ENCODE measurements at places on chromosomes 2 and 18.

DNA sequence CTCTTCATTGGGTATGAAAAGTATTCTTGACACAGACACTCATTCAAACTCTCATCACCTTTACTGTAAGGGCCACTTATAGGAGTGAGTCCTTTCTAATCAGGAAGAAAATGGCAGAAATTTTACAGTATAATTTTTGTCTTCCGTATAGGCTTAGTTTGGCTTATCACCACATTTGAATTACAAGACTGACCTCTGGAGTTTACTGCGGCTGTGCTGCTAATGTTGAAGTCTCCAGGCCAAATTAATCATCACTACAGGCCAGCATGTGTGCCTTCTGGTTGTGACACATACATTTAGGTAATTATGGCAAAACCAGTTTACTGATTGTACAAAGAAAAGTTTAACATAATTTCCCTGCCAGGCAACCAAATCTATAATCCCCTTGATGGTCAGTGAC is 753.6 kb upstream of the GCFC2 start:
- DNase-seq: no peak

GRCh38 chr18:55275039-55275901 is 312.7 kb downstream of the TCF4 start:
- DNase-seq: no peak

- no peak for DNase-seq
These were observed 43.5 kb downstream of the DOK6 start for GRCh38 chr18:69444221-69444620.

- DNase-seq: no peak
These were observed 258.5 kb downstream of the DOK6 start for GRCh38 chr18:69659142-69659651.

GRCh38 chr2:169716238-169716886 is 17.3 kb upstream of the KLHL23 start:
- no peak for DNase-seq

GRCh38 chr18:63515801-63516200 is 26.4 kb upstream of the SERPINB12 start:
- no peak for DNase-seq

GRCh38 chr2:184599872-184600222 is 1.5 kb downstream of the ZNF804A start:
- no peak for DNase-seq

DNA sequence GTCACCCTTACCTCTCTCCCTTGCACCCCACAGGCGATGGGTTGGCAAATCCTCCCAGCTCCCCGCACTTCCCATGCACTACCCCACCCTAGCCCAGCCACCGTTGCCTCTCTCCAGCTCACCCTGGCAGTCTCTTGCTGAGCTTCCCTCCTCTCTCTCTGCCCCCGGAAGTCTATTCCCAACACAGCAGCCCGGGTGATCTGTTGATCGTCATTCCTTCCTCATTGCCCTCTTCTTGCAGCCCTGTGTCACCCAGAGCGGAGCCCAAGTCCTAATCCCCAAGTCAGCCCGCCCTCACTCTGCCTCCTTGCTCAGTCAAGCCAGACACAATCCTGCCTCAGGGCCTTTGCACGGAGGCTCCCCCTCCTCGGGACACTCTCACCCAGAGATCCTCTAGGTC is 55.2 kb downstream of the CIB4 start:
- no peak for DNase-seq

DNA sequence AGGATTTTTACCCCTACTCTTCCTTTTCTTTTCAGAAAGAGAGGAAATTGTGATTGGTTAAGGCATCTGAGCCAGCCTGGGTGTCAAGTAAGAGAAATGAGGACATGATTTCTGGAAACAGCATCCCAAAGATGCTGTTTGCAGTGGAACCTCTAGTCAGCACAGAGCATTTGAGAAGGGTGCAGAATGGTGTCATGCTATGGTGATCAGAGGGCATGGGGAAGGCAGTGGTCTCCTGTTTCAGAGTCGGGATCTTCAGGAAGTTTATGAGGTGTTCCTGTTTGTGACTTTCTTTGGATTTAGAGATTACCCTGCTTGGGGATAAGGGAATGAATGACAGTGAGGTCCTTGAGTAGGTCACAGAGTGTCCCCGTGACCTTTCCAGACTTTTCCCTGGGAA is 117.5 kb downstream of the LYPD6B start:
- DNase-seq: no peak

GRCh38 chr2:37039580-37039979 is 44.6 kb downstream of the HEATR5B start:
- no peak for DNase-seq

DNA sequence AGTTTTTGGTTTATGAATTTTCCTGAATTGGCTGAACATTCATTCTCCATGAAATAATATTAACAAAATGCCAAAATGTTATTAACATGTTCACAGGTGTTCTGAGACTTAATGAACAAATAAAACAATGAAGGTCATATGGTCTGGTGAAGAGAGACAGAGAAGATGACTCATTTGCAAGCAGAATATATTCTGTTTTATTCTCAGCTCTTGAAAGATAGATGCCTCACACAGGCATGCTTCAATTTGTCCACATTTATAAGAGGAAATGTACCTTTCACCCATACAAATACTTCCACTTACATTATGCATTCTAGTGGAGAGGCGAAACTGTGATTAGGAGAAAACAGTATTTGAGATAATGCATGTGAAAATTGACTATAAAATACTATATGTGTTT is 75.4 kb upstream of the PGAP1 start:
- no peak for DNase-seq

DNA sequence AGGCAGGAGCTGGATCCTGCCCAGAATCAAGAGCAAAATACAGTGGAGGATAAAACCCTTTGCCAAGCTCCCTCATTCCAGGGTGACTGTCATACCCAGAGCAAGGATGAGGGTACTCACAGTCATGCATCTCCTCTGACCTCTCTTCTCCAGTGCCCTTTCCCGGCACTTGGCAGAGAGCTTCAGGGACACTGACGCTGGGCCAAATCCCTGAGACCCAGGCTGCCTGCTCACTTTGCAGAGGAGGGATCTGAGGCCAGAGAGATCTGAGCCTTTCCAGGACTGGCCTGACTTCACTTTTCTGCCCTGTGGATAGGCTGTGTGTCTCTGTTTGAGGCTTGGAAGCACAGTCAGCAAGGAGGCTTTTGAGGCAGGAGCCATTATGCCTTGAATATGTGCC is 330.0 kb downstream of the CELF4 start:
- no peak for DNase-seq

DNA sequence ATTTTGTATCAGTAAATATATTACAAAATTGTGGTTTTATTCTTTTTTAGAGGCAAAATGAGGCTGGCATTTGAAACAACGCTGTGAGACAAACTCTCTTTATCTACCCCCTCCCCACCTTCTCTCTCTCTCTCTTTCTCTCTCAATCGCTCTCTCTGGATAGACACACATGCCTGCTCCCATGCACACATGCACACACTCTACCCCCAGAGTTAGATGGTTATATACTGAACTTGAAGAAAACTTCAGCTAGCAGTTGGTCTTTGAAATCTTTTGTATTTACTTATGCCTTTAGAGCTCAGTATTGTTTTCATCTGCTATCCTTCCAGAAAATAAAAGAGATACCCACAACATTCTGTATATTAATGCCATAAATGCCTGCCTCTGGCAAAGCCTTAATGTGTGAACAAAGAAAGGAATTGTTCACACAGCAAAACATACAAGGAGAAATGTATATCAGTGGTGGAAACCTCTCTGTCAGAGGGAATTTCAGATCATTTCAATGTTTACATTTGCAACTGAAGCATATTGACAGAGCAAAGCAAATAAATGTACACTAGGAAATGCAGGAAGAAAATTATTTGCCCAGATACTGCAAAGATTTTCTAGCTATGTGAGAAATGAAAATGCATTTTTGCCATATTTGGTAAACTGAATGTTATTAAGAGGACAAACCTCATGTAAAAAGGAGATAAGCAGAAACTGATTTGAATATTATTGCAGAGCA is 217.0 kb upstream of the UBE2E3 start:
- DNase-seq: no peak

GRCh38 chr2:127083819-127084503 is 23.0 kb downstream of the BIN1 start:
- DNase-seq: no peak

DNA sequence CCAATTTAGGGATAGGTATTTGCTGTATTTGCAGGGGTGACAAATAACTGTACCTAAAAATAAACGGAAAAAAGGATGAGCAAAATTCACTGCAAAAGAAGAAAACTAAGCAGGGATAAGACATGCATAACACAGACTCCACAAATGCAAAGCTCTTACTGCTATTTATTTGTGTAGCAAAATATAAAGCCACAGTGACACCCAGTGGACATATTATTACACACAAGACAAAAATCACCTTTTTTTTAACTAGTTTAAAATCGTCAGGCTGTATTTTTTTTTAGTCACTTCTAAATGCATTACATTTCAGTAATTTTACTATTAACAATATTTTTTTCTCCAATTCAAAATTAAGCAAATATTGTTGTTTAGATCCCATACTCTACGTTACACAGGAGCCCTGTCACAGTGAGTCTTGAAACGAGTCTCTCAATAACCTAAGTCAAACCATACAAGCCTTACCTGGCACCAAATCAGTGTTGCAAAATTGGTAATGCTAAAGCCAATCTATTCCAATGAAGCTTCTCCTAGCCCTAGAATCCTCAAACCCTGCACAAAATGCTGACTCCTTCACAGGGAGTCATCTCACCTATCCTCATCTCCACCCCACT is 23.7 kb downstream of the METTL4 start:
- no peak for DNase-seq

DNA sequence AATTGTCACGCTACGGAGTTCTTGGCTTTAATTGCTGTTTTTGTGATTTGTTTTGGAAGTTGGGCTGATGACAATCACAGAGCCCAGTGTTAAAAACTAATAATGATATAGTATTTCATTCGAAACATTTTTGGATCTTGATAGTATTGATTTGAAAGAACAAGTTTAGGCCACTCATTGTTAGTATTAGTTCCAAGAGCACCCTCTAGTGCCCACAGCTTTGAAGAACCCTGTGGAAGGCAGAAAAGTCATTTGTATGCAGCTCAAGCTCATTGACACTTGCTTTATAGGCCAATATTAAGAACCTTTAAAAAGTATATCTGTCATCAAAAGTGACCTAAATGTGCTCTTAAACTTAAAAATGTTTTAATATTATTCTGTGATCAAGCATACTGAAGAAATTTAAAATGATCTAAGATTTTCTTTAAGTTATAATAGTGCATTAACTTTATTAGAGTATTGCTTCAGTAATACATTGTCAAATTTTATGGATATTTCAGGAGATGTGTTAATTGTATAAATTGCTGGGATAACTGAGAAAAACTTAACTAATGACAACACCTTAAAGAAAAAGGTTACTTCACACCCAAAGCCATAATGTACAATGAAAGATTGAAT is 191.0 kb downstream of the GRB14 start:
- no peak for DNase-seq

DNA sequence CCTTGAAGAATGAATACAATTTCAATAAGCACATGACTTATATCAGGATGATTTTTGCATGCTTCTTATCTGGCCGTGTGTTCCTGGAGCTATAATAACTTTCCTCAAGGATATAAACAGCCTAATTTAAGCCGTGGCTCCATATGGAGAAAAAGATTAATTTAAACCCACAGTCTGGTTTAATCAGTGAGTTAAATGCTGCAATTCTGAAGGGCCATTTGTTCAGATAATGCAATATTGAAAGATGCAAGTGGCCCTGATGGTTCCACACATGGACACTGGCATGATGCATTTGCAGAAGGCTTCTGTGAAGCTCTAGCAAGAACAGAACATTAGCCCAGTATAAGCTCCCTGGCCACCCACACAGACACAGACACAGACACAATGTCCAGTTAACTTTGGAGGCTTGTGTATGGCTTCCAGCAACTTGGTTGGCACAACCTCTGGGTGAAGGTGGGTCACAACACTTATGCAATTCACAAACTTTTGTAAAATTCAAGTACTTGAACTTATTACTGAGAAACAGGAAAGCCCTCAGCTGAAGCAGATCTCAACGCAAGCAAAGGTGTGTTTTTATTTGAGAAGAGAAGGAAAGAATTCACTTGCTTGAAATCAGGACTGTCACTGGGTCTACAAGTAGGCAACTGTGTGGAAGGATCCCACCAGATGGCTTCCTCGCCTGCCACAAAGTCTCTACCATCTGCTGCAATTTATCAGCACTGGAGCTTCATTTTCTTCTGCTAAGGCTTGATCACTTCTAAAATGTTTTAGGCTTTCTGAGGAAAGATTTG is 63.3 kb downstream of the MDH1 start:
- no peak for DNase-seq

DNA sequence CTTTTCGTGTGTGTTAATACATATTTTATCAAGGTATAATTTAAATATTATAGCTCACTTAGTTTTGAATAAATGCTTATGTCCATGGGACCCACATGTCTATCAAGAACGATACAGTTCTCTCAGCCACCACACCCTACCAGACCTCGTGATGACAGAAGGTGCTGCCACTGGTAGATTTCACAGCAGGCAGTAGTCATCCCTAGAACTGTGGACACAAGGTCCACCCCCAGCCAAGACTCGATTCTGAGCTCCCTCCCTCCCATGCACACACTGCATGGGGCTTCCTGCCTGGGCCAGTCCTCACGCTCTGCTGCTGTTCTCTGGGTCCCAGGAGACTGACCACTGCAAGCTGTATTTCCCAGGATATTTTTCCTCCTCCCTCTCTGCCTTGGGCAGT is 26.5 kb upstream of the CREB1 start:
- DNase-seq: no peak

DNA sequence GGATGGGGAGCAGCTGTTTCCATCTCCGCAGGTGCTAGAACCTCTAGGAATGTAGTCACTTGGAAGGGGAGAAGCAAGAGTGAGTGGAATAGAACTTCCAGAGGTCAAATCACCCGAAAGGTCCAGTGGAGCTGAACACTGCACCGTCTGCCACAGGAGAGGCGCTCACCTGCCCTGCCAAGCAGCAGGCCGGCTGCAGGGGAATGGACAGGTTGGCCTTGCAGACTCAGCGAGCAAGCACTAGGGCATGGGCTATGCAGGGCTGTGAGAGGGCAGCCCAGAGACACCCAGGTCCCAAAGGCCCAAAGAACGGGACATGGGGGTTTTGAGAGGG is 214.2 kb downstream of the TNS1 start:
- DNase-seq: no peak

DNA sequence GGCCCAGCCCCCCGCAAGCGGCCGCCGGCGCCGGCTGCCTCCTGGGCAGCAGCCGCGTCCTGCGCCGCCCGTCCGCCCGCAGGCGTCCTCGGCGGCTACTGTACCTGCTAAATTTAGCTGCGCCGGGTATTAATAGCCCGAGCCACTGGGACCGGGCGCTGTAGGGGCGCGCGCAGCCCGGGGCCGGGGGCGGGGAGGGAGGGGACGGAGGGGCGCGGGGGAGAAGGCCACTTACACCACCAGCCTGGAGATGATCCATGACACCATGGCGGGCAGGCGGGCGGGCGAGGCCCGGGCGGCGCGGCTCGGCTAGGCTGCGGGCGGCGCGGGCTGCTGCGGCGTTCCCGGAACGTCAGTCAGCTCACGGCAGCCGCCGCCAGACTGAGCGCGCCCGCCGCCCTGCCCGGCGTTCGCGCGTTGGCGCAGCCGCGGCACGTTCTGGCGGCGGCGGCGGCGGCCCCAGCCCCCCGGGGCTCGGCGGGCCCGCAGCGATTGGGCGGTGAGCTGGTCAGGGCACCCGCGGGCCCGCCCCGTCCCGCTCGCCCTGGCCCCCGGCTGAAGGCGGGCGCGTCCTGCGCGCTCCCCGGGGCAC is at the start of gene REEP1:
Gene REEP1, minus strand, starts transcription at position 383 of the 592 bp plus-strand sequence. Its CDS starts 116 bp downstream, at position 267.
- DNase-seq: no peak

All from stimulated activated CD8-positive, alpha-beta memory T cell treated with anti-CD3 and anti-CD28 coated beads, Interleukin-2, amount 100 ng/mL, for 1 hour (primary cell).